ENCODE measurements at places on chromosomes 13 and 19.

GRCh38 chr13:68905186-68905585, 1202.4 kb upstream of the ATXN8OS start:
- no peak for DNase-seq

DNA sequence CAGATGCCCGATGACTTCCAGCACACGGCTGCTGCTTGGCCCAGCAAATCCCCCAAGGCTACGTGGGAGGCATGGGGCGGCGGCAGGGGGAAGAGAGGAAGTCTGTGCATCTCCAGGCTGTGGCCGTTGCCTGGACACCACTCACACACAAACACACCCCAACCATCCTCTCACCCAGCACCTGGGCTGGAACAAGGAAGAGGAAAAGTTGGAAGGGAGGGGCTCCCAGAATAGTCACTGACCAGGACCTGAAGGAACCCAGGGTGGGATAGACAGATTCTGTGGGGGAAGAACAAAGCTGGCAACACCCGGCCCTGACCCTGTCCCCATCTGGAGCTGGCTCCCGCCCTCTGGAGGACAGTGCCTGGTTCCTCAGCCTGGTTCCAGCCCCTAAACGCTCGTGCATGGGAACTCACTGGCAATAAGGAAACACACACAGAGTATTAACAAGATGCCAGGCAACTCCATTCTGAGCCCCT, 11.2 kb downstream of the PPP6R1 start:
- DNase-seq: peak; percentile 56

DNA sequence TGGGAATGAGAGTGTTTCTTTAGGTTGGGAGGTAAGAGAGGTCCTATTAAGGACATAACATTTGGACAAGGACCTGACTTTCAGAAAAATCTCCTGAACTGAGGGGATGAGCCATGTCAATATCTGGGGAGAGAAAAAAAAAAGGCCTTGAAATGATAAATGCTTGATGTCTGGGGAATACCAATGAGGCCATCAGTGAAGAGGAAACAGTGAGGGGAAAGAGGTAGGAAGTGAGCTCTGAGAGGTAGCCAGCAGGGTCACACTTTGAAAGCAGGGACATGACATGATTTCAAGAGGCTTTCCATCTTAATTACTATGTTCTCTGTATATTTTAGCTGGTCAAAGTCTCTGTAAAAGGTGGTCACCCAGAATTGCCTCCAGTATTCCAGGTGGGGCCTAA, 9.9 kb upstream of the UBE2L5 start:
- no peak for DNase-seq

- no peak for DNase-seq
These were observed 848.3 kb upstream of the PCDH9 start for GRCh38 chr13:68078469-68078868.

DNA sequence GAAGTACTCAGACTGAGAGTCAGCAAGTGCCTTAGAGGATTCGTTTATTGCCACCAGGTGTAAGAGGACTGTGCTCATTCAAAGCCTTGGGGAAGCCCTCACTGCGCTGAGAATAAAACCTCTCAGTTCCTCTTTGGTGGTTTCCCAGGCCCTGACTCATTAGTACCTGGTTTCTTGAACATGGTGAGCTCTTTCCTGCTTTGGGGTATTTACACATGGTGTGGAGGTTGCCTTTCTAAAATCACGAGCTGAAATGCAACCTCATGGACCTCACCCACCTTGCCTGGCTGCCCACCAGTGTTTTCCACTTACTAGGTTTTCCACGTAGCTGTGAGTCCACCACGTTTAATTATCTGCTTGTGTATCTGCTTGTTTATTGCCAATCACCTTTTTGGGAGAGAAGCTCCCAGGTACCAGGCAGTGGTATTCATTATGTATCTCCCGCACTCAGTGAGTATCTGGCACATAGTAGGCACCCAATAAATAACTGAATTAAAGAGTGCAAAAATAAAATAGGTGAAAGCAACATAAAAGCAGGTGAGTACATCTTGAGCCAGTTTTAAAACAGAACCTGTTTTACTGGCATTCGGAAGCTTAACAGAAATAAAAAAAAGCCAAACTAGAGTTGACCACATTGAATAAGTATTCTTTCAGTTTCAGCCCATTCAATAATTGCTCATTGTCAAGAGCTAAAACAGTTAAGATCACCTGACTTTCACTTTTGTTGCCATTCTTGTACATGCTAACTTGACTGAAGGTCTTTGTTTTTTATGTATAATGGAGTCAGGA, 533.0 kb downstream of the MYO16 start:
- DNase-seq: no peak

DNA sequence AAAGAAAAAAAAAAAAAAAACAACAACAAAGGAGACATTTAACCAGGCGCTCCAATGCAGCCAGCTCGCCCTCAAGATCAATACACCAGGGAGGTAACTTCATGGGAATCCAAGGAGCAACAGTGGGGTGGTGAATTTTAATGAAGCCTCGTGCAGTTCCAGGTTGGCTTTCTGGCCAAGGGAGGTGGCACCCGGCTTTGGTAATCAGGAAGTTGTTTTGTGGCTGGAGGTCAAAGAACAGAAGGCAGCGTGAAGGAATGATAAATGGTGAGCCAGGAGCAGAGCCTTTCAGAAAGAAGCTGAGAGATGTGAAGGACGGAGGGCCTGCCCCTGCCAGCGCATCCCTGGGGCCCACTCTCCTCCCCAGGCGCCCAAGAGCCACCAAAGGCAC, 188.2 kb upstream of the TSC22D1 start:
- no peak for DNase-seq

- DNase-seq: no peak
These were observed 507 bp downstream of the COL4A1 start for GRCh38 chr13:110306340-110306959.

- DNase-seq: no peak
These were observed 625.2 kb upstream of the PCDH20 start for GRCh38 chr13:62040806-62041205.

- no peak for DNase-seq
These were observed 55.7 kb downstream of the TM9SF2 start for GRCh38 chr13:99556867-99557443.

- DNase-seq: no peak
These were observed 60.7 kb upstream of the MCF2L start for GRCh38 chr13:112908342-112908741.

- DNase-seq: no peak
These were observed 6.3 kb downstream of the TEX101 start for GRCh38 chr19:43420954-43421353.

- no peak for DNase-seq
These were observed 391.6 kb downstream of the HS6ST3 start for GRCh38 chr13:96481482-96481881.

DNA sequence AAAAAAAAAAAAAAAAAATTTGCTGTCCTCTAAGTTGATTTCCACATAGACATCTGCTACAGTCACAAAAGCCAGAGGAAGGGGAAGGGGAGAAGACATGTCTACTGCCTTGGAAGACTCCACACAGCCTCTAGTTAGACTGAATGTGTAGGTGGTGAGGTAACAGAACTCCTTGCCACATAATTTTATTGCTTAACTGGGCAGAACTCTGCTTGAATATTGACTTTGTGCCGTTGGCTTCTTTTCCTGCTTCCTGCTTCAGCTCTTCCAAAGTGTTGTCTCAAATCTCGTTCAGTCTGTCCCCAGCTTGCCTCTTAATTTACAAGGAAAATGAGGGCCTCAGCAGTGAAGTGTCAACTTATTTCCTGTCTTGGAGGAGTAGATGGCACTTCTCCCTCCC, 37.1 kb downstream of the ESD start:
- no peak for DNase-seq

DNA sequence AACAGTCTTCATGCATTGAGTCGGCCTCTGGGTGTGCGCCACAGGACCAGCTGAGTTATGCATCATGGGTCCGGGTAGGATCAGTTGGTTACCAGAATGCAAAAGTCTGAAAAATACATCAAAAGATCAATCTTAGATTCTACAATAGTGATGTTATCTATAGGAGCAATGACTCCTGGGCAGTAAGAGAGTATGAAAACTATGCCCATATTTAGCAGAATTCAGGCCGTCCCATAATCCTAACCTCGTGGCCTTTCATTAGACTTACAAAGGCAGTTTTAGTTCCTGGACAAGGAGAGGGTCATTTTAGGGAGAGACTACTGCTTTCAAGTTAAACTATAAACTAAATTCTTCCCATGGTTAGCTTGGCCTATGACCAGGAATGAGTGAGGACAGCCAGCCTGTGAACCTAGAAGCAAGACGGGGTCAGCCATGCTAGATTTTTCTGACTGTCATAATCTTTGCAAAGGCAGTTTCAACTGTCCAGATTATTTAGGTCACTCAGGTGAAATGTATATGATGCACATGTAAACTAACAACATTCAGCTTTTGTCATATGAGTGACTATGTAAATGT, 11.8 kb upstream of the CDADC1 start:
- DNase-seq: no peak

GRCh38 chr19:28971049-28971448, 241.9 kb downstream of the UQCRFS1 start:
- DNase-seq: no peak

GRCh38 chr19:39843919-39844793, 2.0 kb downstream of the FBL start:
- no peak for DNase-seq

- no peak for DNase-seq
These were observed 670 bp downstream of the MAP2K7 start for GRCh38 chr19:7904074-7905020.

GRCh38 chr19:4502282-4503131, 15.8 kb downstream of the PLIN4 start:
- no peak for DNase-seq

DNA sequence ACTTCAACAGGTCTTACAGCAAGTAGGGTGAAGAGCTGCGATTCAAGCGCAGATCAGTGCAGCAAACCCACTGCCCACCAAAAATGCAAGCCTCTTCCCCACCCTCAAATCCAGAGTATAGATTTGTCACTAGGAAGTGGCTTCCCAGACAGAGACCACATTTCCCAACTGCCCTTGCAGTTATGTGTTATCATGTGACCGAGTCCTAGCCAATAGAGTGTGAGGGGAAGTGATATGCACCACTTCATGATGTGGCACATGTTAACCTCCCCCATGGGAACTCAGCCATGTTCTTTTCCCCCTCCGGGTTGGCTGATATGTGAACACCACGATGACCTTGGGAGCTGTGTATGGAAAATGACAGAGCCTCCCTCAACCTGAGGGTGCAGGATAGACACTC, 50.8 kb downstream of the MBD3L2B start:
- no peak for DNase-seq

GRCh38 chr19:34220472-34221063, 33.8 kb upstream of the GARRE1 start:
- no peak for DNase-seq
